ENCODE measurements at places on chromosomes 4 and X. TPM values are rescaled to one million over a fixed set of nuclear protein-coding genes. Genes with fewer than 3 reads are reported as not detected.

- H3K4me1 ChIP-seq, result no peaks in the 10 kb centered on the region
- H3K4me3 ChIP-seq, result no peak overlapping the region
- H3K27me3 ChIP-seq, result peaks cover 63% of the 10 kb centered on the region
- no peak overlapping the region for H3K27ac ChIP-seq
These were observed 5.8 kb downstream of the ATP2B3 start for GRCh38 chrX:153523269-153523668.

DNA sequence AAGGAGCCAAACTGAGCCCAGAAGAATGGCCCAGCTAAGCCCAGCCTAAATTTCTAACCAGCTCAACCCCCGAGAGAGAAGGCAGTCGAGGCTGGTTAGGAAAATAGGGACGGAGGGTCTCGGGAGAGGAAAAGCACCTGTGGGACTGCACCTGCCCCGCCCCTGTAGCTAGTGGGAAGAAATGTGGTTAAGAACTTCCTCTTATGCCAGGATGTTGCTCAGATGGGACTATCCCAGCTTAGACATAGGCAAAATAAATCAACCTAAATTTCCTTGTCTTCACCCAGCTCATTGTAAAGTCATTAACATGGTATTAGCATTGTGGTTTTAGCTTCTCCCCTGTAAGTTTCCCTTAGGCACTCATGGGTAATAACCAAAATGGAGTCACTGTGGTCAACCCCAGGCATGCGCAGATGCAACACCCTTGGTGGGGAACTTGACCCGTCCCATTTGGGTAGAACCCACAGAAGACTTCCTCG is 86.8 kb downstream of the ZNF718 start:
- H3K27ac ChIP-seq, result no peak overlapping the region
- peaks cover 4% of the 10 kb centered on the region for H3K4me1 ChIP-seq
- no peak overlapping the region for H3K4me3 ChIP-seq
- H3K36me3 ChIP-seq, result no peaks in the 10 kb centered on the region
- peaks cover 7% of the 10 kb centered on the region for H3K27me3 ChIP-seq

NDNF gene
- 8.1 TPM for total RNA-seq

SLITRK4 gene
- total RNA-seq, result 6.2 TPM

ADGRL3 gene
- 25.8 TPM for total RNA-seq

AFF2 gene
- not detected for total RNA-seq
